Left ventricle myocardium superior (tissue), 1 donor: ENCODE measurements at places on chromosomes 4 and X. TPM values are rescaled to one million over a fixed set of nuclear protein-coding genes. Genes with fewer than 3 reads are reported as not detected.

MAGEC1 gene
- not detected for total RNA-seq

DNA sequence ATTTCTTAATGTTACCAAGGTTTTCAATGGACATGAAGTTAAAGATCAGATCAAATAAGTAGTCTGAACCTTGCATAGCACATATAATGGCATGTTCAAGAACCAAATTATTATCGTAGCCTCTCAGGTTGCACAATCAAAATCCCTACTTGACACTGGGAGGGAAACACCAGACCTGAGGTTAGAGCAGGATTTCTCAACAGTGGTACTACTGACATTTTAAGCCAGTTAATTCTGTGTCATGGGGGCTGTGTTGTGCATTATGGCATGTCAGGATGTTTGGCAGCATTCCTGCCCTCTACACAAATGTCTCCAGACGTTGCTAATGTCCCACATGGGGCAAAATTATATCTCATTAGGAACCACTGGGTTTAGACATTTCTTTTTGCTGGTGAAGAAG is 20.8 kb downstream of the RLIM start:
- DNase-seq = no peak

XPNPEP2 gene
- total RNA-seq = 0.92 TPM

CACNA1F gene
- 0.47 TPM for total RNA-seq

- DNase-seq = peak; percentile 90
Measured at GRCh38 chrX:70434352-70434866, 10.2 kb upstream of the DLG3 start.

DNA sequence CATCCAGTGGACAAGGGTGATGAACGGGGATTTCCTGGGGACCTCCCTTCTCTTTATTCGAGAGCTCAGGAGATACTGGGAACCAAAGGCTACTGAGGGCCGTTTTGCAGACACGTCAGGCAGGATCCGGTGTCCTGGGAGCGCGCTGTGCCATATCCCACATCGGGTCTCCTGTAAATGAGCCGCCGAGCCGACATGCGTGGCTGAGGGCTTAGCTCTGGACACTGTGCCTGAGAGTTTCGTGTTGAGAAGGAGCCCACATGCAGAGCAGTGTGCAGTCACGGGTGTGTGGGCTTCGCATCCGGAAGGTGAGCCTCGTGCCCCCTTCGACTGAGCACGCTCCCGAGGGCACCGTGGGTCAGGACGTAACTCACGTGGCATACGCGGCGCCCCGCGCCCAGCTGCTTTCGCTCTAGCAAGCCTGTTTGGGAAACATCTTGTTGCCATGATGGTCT is 28.5 kb upstream of the HGFAC start:
- DNase-seq = peak; percentile 13

TEC gene
- total RNA-seq = 2.2 TPM

DNA sequence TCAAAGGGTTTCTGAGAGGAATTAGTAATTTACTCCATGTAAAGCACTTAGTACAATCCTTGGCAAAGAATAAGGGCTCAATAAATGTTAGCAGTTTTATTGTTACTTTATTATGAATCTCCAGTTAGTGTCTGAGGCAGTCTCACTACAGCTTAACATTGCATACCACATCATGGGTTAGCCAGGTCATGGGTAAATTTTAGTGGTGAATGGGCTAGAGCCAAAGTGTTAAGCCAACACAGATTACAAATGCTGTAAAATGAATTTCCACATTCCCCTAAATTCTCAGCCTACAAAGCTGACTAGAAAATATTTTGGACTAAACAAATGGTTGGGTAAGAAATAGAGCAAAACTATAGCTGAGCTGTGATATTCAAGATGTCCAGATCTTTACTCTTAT is 72.4 kb downstream of the NRK start:
- DNase-seq = no peak

NPY5R gene
- not detected for total RNA-seq

- DNase-seq = no peak
Measured at GRCh38 chr4:162871990-162872389, 294.7 kb downstream of the NAF1 start.

GRCh38 chr4:113604955-113605354 is 156.6 kb downstream of the CAMK2D start:
- no peak for DNase-seq

- DNase-seq = no peak
Measured at GRCh38 chr4:121851354-121851753, 18.9 kb downstream of the BBS7 start.

DNA sequence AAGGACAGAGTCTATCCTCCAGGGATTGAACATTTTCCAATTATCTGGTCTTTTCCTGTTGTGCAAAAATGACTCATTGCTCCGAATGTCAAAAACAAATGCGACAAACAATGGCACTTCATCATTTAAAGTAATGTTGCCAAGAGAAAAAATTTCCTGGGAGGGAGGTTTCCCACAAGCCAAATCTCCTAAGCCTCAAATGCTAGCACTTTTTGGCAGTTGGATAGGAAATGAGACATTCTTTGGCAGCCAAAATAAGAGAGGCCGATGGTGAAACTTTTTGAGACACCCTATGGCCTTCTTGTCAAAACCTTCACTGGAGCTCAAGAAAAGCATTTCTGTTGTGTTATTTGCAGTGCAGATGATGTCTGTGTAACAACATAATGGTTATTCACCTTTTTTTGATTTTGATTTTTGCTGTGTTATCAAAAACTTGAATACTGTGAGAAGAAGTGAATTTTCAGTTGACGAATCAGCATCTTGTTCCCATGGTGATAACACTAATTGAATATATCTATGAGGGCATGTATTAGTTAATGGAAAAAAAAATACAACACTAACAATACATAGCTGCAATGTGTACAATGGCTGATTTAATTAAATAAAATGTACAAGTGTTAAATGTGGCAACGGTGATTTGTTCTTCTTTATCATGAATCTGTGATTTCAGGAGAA is 333.8 kb downstream of the ANK2 start:
- no peak for DNase-seq

DNA sequence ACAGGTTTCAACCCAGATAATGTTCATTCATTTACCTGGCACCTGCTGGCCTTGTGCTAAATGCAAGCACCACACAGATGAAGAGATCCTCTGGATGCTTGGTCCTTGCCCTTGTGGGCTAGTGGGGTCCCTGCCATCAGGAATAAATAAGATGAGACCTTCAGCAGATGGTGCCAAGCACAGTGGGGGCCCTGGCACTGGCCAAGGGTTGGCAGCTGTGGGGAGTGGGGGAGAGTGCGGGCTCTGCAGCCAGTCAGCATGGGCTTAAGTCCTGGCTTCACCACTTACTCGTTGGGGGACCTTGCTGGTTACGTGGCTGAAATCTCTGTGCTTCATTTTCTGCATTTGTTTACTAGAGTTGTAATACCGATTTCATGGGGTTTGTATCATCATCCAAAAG is 6.9 kb downstream of the LAP3 start:
- no peak for DNase-seq

- no peak for DNase-seq
Measured at GRCh38 chrX:15233416-15234015, 36.4 kb downstream of the ASB9 start.

CSAG3 gene
- not detected for total RNA-seq

- no peak for DNase-seq
Measured at GRCh38 chr4:163776957-163777356, 282.5 kb downstream of the TMA16 start.

POU3F4 gene
- total RNA-seq = not detected

GRCh38 chrX:12661464-12661863 is 129.7 kb upstream of the PRPS2 start:
- no peak for DNase-seq

GRCh38 chr4:110989125-110989524 is 366.2 kb upstream of the PITX2 start:
- DNase-seq = no peak

DNA sequence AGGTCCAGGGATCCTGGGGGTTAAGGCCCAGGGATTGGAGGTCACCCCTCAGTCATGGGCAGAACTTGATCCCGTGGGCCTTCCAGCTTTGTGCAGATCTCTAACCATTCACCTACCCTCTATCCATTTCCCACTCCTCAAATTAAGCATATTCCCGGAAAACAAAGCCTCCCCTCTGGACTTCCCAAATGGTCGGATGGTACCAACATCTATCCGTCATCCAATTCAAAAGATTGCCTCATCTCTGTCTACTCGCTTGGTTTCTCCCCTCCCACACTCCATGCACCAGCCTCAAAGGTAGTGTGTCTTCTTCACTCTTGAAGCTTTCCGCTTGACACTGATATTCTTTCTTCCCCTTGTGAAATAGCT is 473 bp upstream of the BCLAF3 start:
- no peak for DNase-seq

DNA sequence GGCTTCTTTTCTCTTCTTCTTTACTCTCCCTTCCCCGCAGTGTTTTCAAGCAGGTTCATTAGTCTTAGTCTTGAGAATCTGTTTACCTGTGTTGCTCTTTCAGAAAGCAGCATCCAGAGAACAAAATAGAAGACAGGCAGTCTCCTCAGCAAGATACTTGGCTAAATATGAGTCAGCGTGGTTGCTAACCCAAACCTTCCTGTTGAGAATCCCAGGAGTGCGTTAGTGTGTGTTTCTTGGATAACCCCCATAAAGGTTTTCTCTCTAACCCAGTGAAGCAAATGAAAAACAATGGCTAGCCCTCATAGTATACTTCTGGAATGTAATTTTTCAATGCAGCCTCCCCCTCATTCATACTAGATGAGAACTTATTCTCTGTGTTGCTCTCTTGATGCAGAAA is 41.1 kb downstream of the BMPR1B start:
- DNase-seq = no peak

DNA sequence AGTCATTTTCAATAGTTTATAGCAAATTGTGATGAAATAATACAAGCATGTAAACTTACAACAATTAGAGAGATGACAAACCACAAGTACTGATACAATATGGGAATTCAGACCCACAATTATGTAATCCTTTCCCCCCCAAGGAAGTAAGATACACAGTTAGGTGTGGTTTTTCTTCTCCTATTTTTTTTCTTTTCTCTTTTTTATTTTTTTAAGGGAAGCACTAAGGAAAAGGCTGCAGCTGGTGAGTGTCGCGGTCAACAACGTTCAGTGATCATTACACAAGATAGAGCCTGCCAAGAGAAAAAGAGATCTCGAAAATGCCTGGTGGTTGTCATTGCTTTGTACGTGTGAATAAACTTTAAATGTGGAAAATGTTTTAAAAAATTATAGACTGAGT is 9.8 kb downstream of the NDNF start:
- DNase-seq = no peak

PAGE1 gene
- total RNA-seq = not detected

NDNF gene
- total RNA-seq = 9.0 TPM

- no peak for DNase-seq
Measured at GRCh38 chrX:41022566-41022965, 62.7 kb upstream of the USP9X start.

GRCh38 chrX:124555036-124555595 is 208.8 kb downstream of the SH2D1A start:
- DNase-seq = no peak

PDCL2 gene
- not detected for total RNA-seq

NUDT10 gene
- total RNA-seq = 0.20 TPM

CENPI gene
- total RNA-seq = 0.27 TPM

- no peak for DNase-seq
Measured at GRCh38 chr4:10055871-10056270, 34.6 kb upstream of the SLC2A9 start.

DNA sequence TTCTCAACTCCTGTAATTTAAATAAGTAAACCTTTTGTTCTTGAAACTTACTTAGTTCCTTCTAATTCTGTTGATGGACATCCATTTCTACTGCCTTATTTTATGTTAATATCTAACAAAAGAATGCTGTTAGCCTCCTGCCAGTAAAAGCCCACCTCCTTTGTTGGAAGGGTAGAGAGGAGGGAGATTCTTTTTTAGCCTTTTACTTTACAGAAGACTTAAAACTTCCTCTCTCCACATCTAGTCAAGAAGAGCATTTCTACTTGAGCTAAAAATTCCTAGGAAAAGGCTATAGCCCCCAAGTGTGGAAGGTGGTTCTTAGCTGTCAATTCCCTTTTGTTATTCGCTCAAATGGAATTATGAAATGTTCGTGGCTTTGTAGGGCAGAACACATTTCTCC is 118.7 kb downstream of the ZIC3 start:
- DNase-seq = no peak

CLCN5 gene
- total RNA-seq = 2.3 TPM

DNA sequence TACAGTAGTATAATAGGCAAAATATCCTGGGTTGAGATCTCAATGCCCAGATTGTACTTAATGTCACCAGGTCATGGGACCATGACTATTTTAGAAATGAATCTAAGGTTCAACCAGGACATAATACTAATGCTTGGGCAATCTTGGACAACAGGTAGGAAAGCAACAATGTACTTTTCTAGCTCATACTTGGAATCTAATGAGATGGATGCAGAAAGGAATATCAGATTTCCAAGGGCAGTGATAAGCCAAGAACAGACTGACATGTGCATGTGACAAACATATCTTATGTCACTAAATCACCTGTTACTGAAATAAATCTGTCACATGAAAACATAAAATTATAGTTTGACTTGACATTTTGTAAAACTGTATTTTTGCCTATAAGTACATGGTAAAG is 51.1 kb downstream of the RPS6KA3 start:
- no peak for DNase-seq

DNA sequence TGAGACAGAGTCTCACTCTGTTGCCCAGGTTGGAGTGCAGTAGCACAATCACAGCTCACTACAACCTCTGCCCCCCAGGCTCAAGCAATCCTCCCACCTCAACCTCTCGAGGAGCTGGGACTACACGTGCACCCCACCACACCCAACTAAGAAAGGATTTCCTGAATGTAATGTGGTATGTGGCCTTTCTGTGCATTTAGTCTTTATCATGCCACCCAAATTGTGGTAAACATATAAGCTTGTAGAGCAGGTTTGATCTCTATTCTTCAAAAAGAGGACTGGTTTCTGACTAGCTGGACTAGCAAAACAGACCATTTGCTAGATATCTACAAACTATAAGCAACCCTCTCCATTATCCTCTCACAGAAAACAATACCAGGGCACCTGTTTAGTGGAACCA is 33.6 kb downstream of the ELOVL6 start:
- DNase-seq = no peak

- DNase-seq = no peak
Measured at GRCh38 chr4:168633064-168633463, 136.2 kb downstream of the PALLD start.

- DNase-seq = no peak
Measured at GRCh38 chrX:38326086-38326485, 1.2 kb downstream of the RPGR start.

DNA sequence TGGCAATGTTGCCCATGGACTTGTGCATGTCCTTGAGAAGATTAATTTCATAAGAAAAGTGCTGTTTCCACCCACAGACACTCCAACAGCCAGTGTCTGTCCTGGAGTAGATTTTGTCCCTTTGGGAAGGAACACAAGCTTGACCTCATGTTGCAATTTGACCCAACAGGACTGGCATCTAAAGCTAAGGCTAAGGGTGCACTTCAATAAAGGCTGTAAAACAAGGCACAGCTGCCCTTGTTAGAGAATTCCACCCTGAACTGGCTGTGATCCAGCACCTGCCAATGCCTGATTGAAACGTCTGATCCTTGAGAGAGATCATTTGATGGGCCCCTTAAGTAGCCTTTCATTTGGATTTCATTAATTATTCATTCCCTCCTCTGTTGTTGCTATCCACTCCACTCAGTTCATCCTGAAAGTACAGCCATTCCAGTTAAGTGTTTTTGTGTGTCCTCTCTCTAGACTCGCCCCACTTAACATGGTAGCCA is 56.2 kb downstream of the CD99L2 start:
- no peak for DNase-seq

PAGE4 gene
- total RNA-seq = not detected

RHOXF2 gene
- total RNA-seq = not detected

- DNase-seq = no peak
Measured at GRCh38 chr4:140595065-140595464, 26.3 kb upstream of the UCP1 start.

- DNase-seq = no peak
Measured at GRCh38 chr4:186878203-186878776, 154.6 kb upstream of the FAT1 start.

CCDC158 gene
- total RNA-seq = 0.59 TPM
